CD4-positive, alpha-beta T cell treated with Interleukin-4 for 4 hours (primary cell): ENCODE measurements at places on chromosomes 4 and X.

- peak; percentile 3 for DNase-seq
Observed at GRCh38 chr4:184705692-184706091, 28.2 kb downstream of the CENPU start.

DNA sequence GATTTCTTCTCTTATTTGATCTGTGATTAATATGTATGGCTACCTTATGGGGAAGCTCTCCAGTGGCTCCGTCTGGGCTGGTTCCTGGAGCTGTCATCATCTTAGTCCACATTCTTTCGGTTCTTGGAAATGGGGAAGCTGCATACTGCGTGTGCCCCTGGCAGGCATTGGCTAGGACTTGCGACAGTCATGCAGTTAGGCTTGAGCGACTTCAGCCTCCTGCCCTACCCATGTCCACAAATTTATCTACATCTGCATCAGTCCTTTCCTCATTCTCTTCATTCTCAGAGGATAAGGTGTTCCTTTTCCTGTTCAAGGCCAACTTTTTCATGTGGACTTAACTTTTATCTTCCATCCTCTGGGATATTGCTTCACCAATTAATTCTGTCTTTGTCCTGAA is 214.2 kb downstream of the RELL1 start:
- no peak for DNase-seq

GRCh38 chr4:89123451-89123851 is 12.1 kb downstream of the TIGD2 start:
- DNase-seq = no peak

DNA sequence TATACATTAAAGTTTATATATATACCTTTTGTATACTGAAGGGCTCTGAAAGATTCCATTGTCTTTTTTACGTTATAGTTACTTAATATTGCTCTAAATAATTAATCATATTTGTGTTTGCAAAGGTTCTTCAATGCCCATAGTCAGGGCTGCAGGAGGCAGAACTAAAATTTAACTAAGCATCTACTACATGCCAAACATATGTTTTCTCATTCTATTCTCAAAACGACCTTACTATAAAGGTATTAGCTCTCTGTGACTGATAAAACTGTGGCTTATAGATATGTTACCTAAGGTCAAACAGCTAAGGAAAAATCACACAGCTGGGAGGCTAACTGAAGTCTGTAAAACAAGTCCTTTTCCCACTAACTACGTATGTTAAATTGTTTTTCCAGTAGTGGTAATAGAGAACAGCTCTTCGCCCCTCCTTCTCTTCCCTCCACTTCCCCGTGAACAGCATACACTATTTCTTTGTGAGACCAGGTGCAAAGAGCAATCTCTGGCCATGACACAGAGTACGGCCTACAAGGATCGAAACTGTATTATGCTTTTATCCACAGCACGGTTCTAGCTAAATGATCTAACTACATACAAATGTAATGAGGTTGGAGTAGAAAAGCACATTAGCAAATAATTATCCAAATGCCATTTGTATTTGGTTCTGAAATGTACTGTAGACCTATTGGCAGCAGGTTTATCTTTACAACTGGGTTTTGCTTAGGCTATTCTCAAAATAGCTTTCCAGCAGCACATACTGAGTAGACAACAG is 1.7 kb downstream of the CNOT6L start:
- no peak for DNase-seq

GRCh38 chr4:71194454-71194853 is 144.4 kb upstream of the SLC4A4 start:
- DNase-seq = no peak

GRCh38 chr4:148692242-148692641 is 250.0 kb upstream of the NR3C2 start:
- DNase-seq = no peak

DNA sequence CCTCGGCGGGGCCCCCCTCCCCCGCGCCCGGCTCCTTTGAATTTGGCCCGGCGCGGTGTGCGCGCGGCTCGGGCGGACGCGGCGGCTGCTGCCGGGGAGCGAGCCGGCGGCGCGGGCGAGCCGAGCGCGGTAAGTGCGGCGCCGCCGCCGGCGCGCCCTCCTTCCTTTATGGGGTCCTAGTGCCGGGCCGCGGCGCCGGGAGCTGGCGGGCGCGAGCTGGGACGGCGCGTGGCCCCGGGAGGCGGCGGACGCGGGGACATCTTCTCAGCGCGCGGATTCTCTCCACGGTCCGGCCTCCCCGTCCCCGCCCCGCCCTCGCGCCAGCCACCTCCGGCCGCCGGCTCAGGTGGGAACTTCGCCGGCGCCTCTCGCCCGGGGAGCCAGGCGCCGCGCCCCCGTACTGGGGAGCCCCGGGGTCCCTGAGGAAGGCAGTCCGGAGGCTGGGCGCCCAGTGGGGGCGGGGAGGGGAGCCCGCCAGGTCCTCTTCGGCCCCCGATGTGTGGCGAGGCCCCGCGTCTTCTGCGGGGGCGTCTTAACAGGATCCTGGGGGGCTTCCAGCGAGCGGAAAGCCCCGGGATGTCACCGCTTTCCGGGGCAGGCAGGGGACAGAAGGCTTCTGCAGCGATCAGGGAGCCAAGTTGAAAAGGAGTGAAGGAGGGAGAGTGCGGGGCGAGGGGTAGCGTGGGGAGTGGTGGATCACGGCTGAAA is 98.4 kb upstream of the TENM3 start:
- no peak for DNase-seq
